ENCODE measurements at places on chromosomes 7 and 10.

DNA sequence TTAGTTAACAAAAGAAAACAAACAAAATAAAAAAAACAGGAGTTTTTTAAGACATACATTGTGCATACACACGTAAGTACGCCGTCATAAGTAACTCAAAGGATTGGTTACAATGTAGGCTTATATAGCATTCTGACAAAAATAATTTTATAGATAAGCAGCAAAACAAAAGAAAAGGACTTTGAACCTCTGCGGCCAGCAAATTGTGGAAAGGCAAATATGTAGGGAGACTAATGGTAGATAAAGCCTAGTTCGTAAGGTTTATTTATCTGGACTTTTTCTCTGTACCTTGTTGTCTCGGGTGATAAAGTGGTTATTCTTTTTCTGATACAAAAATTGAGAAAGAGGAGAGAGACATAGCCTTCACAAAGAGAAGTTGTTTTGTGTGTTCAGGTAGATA lies 891.9 kb downstream of the CNTNAP2 start:
- no peak for DNase-seq

DNA sequence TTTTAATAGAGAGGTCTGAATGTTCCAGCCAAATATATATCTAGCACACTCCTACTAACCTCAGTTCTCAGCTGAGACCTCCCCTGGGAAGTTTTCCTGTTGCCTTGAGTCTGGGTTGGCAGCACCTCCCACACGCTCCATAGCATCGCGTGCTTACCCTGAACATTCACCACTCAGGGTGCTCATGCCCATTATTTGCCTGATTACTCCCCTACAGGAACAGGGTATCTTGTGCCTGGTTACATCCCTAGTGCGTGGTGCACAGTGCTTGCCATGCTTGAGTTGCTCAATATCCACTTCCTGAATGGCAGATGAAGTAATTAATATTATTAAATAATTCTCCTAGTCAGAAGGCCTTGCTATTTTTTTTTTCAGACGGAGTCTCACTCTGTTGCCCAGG lies 269.9 kb upstream of the IMMP2L start:
- DNase-seq = no peak

DNA sequence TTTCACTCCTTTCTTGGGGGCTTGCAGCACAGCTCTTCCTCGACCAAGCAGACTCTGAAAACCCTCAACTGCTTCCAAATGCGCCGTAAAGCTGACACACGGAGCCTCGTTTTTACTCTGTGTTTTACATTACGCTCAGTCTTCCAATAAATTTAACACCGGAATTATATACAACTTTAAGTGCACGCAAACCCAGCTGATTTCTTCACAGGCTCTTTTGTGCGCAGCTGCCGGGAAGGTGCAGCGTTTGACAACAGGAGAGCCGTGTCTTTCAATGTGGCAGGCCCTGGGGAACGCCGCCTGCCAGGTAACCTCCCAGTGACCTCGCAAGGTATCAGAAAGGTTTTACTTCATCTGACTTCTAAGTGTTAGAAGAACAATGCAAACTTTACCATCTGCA lies 35.0 kb downstream of the GFRA1 start:
- DNase-seq = no peak

DNA sequence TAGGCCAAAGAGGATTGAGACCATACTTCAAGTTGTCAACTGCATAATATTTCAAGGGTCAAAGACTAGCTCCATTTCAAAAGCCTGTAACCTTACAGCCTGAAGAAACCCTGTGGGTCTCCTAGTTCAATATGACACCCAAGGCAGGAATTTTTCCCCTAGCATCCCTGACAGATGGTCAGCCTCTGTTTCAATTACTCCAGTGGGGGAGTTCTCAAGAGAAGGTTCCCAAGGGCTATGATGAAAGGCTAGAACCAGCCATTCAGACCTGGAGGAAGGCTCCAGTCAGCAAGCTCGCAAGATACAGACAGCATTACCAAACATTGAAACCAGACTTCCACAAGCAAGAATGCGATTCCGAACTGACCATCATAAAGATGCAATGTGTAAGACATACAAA lies 1.6 kb downstream of the HTR7 start:
- no peak for DNase-seq

DNA sequence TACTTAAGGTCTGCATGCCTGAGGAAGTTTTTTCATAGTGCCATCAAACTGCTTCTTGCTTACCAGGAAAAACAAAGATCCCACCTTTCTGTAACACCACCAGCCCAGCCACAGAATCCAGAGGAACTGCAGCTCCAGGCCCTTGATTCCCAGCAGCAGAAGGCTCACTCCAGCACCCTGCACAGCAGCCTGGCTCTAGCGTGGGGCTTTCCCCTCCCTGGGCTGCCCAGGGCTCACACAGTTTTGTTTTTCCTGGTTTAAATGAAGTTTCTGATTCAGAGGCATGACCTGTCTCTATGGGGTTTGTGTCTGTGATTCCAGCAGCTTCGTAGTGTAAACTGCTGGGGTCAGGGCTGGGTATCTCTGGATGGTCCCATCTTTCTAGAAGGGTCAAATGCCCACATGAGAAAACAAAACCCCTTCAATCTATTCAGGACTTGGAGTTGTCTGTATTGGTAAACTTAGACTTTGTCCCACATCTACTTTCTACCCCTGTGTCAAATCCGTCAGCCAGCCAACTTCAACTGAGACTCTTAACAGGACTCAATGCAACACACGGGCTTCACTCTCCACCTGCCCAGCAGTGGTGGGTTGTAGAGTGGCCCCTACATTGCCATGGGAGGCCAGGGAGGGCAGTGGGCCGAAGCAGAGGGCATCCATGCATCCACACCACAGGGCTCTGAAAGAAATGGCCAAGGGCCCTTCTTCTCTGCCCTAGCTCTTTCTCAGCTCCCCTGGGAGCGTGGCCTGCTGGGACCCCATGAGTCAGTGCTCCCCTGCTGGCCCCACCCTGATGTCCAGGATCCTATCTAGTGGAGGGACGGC lies 73.6 kb downstream of the ATXN7L1 start:
- DNase-seq = no peak

DNA sequence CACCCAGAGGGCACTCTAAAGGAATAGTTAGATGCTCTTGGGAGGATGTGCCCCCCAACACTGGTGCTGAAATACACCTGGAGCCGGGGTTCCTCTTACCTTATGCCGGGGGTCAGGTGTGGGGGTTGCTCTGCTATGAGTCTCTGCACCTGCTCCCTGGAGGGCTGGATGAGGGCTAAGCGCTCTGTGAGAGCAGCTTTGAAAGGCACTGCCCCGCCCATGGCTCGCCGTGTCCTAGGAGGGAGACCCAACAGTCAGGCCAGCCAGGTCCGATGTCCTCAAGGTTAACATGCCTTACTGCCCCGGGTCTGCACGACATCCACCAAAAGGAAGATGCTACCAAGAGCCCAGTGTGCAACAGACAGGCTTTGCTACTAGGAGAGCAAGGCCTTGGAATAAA lies 31.7 kb downstream of the PSPH start:
- no peak for DNase-seq

- no peak for DNase-seq
Observed at GRCh38 chr7:43058271-43059066, 54.0 kb upstream of the HECW1 start.

Measured in hematopoietic multipotent progenitor cell treated with erythropoietin and hydrocortisone succinate and interleukin-3 and kit ligand, for 4 days (in vitro differentiated cells).